ENCODE measurements at places on chromosomes 16 and 17. TPM values are rescaled to one million over a fixed set of nuclear protein-coding genes. Genes with fewer than 3 reads are reported as not detected.
A peak's percentile ranks its signal among the peaks of the same experiment; 100 is the strongest.

SNX20 gene
- 0.23 TPM for total RNA-seq

PLEKHG4 gene
- 71.3 TPM for total RNA-seq

ULK2 gene
- 1.5 TPM for total RNA-seq

TEDC2 gene
- 58.0 TPM for total RNA-seq

KRTAP3-1 gene
- not detected for total RNA-seq

OR1A1 gene
- not detected for total RNA-seq

TRPV2 gene
- not detected for total RNA-seq

- no peak for DNase-seq
Measured at GRCh38 chr17:81416612-81417011, 21.4 kb downstream of the BAHCC1 start.

DNA sequence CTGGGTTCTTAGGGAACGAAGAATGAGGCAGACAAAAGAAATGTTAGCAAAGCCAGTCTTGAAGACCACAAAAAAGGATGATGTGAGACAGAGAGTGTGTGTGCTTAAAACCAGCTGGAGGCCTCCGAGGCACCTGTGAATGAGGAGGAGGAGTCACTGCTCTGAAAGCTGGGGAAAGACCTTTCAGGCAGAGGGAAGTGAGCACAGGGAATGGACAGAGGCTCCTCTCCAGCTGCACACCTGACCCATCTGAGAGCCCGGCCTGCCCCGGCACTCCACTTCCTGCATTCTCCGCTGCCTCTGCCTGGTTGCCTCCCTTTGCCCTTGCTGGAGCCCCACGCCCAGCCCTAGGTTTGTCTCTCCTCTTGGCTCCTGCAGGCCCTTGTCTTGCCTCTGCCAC is 55.2 kb upstream of the SREBF1 start:
- DNase-seq, result no peak

GRCh38 chr16:15732416-15732815 is 82.4 kb downstream of the NDE1 start:
- no peak for DNase-seq

DNA sequence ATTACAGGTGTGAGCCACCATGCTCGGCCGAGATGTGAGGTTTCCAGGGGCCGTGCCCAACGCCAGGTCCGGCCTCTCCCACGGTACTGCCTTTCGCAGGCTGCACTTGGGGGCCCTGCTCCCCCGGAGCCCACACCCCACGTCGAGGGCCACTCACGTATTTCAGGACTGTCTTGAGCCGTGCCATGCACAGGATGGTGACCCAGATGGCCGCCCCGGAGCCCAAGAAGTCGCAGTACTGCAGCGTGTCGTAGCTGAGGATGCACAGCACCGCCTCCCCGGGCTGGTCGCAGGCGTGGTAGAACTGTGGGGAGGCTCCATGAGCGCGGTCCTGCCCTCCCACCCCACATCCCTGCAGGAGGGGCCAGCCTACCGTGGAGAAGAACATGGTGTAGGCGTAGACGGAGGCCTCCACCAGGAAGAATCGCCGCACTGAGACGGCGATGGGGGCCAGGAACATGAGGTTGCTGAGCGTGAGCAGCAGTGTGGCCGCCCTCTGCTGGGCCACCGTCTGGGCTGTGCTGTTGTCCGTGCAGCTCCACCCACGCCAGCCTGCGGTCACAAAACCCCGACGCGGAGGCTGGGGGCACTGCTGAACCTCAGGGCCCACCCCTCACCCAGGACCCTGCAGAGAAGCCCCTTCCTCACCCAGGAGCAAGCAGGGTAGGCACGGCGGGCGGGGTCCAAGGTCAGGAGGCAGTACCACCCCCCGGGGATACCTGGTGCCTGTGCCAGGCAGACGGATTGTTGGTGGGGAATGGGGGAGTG is 3.7 kb upstream of the MRPL28 start:
- DNase-seq, result no peak

DNA sequence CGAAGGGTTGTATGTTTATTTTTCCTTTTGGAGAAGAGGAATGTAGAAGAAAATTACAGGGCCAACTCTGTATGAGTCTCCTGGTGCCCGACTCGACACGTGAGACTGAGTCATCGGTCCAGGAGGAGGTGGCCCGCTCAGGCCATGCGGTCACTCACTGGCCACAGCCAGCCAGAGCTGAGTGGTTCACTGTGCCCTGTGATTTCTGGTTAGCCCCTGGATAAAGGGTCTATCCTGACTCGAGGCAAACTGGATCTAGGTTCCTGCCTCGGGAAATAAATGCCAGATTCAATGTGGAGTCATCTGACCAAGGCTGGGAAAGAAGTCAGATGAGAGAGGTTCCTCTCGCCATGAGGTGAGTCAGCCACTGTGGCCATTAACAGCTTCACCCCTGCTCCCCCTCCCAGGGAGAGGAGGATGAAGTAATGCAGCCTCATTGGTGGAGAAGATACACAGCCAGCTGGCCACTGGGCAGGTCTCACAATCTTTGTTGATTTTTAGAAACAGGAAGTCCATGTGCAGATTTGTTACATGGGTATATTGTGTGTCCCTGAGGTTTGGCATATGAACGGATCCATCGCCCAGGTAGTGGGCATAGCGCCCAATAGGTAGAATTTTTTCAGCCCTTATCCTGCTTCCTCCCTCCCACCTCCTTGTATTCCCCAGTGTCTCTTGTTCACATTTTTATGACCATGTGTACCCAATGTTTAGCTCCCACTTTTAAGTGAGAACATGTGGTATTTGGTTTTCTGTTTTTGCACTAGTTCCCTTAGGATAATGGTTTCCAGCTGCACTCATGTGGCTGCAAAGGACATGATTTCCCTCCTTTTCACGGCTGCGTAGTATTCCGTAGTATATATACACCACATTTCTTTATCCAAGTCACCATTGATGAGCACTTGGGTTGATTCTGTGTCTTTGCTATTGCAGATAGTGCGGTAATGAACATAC is 21.7 kb upstream of the USP36 start:
- peak; percentile 87 for DNase-seq

DNA sequence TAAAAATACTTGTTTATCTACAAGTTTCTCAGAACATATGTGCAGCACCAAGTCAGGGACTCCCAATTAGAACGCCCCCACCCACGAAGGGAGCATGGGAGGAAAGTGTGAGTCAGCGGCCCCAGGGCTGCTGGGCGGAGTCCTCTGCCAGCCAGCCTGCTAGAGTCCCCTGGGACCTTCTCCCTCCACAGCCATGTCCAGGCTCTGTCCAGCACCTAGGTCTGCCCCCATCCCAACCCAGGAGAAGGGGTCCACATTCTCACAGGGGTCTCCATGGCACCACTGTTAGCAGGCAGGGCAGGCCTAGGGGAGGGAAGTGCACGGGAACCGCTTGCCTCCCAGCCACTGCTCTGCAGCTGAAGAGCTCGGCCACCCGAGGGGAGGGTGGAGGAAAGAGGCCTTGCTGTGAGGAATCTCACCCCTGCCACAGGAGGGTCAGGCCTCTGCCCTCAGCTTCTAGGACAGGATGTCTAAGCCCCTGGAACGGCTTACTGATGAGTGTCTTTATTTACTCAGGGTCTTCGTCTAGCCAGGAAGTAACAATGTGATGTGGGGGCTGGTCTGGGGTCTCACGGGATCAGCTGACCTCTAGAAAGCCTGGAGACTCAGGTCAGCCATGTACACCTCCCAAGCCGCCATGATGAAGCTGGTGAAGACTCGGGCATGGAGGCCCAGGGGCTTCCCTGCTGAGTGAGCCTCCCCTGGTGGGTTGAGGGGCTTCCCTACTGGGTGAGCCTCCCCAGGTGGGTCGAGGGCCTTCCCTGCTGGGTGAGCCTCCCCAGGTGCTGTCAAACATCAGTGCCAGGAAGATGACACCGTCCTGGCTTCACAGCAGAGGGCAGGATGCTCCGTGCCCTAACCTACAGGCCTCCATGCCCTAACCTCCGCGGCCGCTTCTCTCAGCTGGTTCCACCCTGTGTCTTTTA is 190.3 kb downstream of the RBFOX3 start:
- DNase-seq, result no peak

- DNase-seq, result no peak
Measured at GRCh38 chr16:72500545-72500944, 328.6 kb upstream of the PMFBP1 start.

- no peak for DNase-seq
Measured at GRCh38 chr16:56795011-56795410, 65.1 kb downstream of the NUP93 start.

- DNase-seq, result peak; percentile 35
Measured at GRCh38 chr16:22372882-22373661, 1.3 kb downstream of the CDR2 start.

- DNase-seq, result peak; percentile 7
Measured at GRCh38 chr17:28812748-28813377, 29.7 kb downstream of the FAM222B start.

- DNase-seq, result peak; percentile 16
Measured at GRCh38 chr16:7405166-7405565, 72.5 kb downstream of the RBFOX1 start.

DNA sequence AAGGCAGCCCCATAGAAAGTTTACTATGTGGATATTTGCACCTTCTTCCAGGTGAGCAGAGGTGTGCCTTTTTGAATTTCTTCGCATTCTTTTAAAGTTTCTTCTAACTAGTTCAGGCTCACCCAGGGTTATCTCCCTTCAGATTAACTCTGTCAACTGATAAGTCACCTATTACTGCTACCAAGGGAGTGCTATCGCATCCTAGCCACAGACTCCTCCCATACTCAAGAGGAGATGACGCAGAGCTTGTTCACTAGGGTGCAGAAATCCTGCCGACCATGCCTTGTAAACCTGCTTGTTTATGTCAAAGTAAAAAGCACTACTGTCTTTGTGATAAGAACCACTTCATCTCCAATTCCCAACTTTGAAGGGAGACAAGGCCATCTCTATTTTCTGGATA is 390.1 kb downstream of the RBFOX1 start:
- DNase-seq, result no peak

DNA sequence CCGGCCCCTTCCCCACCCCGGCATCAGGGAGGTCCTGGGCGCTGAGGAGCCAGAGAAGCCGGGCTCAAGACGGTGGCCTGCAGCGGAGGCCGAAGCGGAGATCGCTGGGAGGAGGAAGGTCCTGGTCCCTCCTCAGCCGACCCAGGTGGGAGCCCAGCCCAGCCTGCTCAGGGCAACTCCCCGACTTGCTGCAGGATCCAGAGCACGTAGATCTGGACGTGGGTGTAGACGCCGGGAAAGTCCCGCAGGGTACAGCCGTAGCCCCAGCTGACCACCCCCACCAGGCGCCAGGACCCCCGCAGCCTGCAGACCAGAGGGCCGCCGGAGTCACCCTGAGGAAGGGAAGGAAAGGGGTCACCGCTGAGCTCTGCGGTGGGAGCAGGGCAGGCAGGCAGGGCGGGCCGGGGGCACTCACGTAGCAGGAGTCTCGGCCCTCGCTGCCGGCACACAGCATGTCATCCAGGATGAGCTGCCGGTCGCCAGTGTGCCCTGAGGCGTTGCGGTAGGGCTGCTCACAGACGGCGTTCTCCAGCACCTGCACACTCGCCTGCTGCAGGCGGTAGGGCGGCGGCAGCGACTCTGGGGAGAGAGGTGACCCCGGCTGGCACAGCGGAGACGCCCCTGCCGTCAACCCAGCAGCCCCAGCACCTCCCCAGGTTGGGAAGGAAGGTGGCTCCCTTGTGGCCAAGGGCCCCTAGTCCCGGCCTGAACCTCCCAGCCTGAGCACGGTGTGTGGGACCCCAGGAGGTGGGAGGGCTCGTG is 5.4 kb downstream of the TPSD1 start:
- DNase-seq, result no peak

DNA sequence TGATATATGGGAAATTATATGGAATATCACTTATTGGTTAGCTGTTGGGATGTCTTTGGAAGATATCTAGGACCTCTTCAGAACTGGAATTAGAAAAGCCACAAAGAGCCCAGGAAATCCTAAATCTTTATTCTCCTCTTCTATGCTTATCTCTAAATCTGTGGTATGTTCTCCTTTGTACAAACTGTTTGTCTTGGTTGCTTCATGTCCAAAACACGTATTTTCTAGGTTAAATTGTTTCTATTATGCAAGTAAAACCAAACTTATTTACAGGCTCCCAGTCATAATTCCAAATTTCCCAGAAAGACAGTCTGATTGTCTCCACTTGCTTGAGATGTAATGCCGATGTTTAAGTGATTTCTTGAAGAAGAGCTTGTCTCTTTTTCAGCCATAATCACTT is 650.9 kb downstream of the CDH11 start:
- no peak for DNase-seq

DNA sequence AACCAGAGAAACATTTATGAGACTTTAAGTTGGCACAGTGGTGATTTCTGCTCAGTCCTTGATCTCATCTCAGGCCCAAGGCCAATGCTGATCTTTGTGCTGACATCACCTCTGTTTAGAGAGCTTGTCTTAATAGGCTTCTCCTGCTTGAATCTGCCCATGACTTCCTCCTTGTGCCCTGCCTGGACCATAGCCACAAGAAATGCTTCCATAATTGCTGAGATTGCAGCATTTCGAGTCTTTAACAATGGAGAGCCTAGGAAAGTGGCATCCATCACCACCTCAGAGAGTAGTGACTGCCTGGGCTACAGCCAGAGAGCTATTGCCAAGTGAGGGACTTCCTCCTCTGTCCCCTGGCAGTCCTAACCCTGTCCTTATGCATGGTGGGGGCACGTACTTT is 25.1 kb upstream of the MMP2 start:
- DNase-seq, result no peak

DNA sequence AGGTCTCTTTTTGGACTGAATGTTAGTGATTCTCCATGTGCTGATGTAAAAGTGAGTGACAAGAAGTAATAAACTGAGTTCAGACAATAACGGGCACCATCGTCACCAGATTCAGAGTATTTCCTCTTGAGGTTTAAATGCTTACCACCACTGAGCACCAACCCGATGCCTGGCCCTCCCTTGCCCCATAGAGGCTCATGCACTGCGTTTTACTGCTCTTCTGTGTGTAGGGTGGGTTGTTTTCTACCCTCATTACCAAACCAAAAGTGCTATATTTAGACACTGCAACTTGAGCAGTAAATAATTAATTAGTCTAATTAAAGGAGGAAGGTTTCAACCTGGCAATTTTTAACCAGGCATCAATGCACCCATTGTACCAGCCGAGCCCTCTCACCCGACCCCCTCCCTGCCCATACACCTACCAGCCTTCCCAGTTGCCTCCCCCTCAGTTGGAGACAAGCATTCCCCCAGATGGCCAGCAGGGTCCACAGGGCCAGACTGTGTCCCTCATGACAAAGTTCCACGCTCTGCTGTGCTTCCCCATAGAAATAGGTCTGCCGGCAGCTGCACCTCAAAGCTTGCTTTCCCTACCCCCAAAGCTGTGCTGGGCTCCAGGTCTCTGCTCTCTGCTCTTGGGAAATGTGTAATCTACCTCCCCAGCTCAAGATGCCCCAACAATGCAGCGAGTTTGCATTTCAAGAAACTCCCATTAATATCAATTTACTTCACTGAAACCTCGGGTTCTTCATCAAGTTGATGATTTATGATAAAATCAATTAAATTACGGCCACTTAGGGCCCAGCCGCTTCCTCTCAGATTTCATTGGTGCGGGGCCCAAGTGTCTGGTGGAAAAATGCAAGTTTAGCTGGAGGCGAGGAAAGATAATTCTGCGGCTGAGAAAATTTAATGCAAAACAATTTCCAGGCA is 16.0 kb downstream of the HOXB4 start:
- DNase-seq, result peak; percentile 94

DNA sequence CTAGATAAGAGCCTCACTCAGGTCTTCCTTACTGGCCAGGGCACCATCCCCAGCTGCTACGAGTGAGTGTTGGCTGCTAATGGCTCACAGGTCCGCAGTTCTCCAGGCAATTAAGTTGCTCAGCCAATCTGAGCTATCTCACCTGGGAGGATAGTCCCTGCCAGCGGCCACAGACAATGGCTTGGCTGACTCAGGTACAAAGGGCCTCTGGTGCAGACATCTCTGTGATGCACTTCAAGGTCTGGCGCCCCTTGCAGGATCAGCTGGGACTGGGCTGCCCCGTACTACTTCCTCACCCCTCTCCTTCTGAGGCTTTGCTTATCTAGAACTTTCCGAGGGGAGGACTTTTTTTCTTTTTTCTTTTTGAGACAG is 49.2 kb upstream of the EMP2 start:
- DNase-seq, result no peak
